IPS DF 19.7 (cell line): ENCODE measurements at places on chromosomes 3 and 15.

DNA sequence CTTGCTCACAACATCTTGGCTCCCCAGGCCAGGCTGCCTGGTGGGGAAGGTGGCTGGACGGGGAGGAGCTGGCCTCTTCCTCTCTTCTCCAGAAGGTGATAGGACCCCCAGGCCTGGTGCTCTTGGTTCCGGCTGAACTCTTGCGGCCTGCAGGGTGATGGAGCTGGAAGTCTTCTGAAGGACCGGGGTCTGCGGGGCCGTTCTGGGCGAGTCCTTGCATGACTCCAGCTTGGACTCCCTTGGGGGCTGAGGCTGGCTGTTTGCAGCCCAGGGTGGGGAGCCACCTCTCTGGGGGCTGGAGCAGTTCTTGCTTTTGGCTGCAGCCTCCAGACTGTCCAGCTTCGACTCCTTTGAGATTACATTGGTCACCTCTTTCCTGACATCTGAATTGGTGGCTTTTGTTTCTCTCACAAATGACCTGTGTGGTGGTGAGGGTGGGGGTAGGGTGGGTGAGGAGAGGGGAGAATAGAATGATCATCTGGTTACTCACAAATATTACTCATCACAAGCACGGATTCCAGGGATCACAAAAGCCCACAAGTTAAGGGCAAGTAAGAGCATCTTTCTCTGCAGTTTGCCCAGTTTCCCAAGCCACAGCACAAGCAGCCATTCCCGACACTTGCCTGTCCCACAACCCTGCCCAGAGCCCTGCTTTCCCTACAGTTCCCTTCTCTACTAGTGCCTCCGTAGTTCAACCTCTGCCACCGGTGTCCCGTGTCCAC is 149.1 kb upstream of the HACD2 start:
- DNase-seq, result no peak

DNA sequence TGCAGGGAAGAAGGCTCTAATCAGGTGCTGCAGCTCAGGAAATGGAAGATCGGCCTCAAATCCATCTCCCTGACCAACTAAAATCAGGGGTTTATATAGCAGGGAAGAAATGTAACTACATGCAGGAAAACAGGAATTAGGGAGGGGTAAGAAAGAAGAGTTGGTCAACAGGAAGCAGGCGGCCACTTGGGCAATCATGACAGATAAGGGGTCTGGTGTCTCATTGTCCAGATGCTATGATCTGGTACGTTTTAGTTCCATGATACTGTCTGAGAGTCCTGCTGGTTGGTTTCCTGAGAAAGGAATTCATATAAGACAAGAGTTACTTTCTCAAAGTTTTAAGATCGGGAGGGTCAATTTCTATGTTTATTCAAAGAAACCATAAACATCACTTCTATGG is 24.2 kb downstream of the KATNBL1 start:
- no peak for DNase-seq

DNA sequence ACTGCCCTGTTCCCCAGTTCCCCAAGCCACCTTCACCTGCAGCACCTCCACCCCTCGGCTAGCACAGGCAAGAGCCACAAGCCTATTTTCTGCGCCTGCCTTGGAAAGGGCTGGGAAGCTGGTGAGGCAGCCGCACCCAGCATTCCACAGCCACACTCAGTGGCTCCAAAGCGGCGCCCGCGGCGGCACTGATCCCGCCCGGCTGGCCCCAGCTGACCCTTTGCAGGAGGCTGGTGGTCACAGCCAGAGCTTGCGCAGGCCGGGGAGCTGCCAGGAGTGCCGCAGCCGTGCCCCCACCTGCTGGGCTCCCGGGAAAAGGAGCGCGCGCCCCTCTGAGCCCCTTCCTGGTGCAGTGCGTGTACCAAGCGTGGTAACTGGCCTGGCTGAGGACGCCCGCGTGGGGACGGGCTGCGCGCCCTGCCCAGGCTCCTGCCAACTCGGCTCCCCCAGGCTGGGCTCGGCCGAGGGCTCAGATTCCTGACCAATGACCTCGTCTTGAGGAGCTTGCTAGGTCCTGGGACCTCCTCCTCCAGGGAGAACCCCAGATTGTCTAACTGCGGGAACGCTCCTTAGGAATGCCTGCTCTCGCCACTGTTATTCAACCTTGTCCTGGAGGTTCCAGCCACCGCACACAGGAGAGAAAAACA is 13.3 kb downstream of the GRAMD2A start:
- no peak for DNase-seq

GRCh38 chr3:86695752-86696151 is 295.2 kb downstream of the VGLL3 start:
- DNase-seq, result no peak

GRCh38 chr3:115652738-115653137 is 29.4 kb downstream of the GAP43 start:
- DNase-seq, result no peak

- no peak for DNase-seq
Observed at GRCh38 chr3:464255-464654, 267.7 kb downstream of the CHL1 start.

- DNase-seq, result no peak
Observed at GRCh38 chr3:59769127-59769750, 719.4 kb upstream of the CFAP20DC start.

GRCh38 chr3:193049935-193050334 is 132.3 kb upstream of the MB21D2 start:
- DNase-seq, result no peak

- DNase-seq, result no peak
Observed at GRCh38 chr15:42502477-42502876, 7.0 kb downstream of the SNAP23 start.

GRCh38 chr3:49283997-49284396 is 7.0 kb upstream of the C3orf62 start:
- DNase-seq, result no peak

DNA sequence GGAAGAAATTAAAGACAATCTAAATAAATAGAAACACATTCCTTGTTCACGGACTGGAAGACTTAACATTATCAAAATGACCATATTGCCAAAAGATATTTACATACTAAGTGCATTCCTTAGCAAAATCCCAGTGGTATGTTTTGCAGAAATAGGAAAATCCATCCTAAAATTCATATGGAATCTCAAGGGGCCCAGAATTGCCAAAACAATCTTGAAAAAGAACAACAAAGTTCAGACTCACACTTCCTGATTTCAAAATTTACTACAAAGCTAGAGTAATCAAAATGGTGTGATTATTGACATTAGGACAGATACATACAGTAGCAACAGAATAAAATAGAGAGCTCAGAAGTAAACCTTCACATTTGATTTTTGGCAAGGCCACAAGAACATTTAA is 515.5 kb downstream of the OCA2 start:
- DNase-seq, result no peak

GRCh38 chr15:39582286-39582976 is 1.6 kb downstream of the THBS1 start:
- DNase-seq, result no peak

DNA sequence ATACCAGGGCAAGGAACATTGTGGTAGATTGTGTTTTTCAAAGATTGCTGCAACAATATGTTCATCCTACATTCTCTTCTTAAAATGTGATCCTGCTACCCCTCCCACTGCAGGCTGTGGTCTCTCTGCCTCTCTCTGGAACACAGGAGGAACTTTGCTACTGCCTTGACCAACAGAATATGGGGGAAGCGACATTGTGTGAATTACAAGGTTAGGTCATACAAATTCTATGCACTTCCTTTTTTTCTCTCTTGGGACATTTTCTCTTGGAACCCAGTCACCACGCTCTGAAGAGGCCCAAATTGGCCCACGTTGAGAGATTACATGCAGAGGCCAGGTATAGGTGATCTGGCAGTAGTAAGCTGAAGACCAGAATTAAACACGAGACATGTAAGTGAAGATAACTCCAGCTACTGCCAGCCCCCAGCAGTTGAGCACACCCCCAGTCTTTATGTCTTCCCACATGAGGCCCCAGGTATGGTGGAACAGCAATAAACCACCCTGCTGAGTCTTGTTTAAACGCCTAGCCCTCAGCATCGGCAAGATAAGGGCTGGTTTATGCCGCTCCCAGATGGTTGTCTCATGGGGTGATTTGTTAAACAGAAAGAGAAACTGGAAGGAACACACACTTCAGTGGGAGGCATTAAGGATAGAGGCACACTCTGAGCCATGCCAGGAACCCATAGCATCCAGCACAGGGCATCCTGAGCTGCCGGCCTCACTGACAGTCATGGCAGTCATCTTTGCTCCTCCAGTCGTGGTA is 59.9 kb downstream of the FAM43A start:
- no peak for DNase-seq

DNA sequence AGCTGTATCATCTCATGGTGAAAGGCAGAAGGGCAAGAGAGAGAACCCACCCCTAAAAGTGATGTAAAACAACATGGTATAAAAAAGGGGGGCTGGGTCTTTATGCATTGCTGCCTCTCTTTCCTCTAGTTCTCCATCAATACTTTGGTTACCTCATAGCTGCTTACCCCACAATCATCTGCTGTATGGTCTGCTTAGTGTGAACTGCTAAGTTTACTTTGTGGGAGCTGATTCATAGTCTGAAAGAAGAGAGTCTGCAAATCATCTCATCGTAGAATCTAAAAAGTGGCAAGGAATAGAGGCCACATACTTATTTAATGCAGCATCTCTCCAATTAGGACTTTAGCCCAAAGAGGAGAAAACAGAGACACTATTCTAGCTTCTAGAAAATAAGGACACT is 546.8 kb downstream of the GBE1 start:
- DNase-seq, result no peak

- DNase-seq, result no peak
Observed at GRCh38 chr3:158539414-158540014, 31.5 kb upstream of the MLF1 start.
